ENCODE measurements at places on chromosomes 4 and X.

DNA sequence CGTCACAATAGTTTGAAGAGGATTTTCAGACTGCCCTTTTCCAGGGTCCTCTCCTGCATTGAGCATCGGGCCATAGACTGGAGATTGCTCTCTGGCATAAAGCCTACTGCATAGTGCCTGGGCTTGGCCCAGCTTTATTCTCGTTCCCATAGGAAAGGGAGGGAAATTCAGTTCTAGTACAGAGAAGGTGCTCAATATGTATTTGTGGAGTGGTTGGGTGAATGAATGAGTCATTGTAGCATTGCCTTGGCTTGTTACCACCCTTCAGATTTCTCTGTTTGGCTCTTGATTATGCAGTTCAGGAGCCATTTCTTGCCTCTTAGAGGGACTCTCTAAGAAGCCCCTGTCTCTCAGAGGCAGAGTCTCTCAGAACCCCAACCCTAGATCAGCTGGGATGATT, 2.6 kb downstream of the TMEM35A start:
- DNase-seq: no peak

- DNase-seq: peak; percentile 6
These were observed 118.4 kb downstream of the ASB9 start for GRCh38 chrX:15151267-15152186.

- DNase-seq: no peak
These were observed 32.9 kb upstream of the XK start for GRCh38 chrX:37652589-37653231.

- peak; percentile 5 for DNase-seq
These were observed 302.1 kb downstream of the KCTD8 start for GRCh38 chr4:44146516-44146915.

- no peak for DNase-seq
These were observed 122.3 kb upstream of the UGT8 start for GRCh38 chr4:114476310-114476709.

DNA sequence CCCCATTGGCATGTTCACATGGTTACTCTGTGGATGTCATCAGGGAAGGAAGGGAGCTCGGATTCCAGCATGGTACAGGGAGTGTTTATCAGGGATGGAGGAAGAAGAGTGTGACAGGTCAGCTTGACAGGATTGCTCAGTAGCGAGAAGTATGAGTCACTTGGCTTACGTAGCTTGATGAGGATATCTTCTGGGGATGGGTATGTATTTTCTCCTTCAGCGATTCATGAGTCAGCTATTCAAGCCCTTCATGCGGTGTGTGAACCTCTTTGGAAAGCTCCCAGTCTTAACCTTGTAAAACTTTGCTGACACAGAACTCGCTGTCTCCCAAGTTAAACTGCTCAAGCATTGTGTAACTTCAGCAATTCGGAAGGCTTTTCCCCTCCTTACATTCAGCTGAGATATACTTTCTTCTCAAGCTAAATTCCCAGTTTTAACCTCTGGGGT, 275.4 kb downstream of the ARHGAP10 start:
- DNase-seq: peak; percentile 95

DNA sequence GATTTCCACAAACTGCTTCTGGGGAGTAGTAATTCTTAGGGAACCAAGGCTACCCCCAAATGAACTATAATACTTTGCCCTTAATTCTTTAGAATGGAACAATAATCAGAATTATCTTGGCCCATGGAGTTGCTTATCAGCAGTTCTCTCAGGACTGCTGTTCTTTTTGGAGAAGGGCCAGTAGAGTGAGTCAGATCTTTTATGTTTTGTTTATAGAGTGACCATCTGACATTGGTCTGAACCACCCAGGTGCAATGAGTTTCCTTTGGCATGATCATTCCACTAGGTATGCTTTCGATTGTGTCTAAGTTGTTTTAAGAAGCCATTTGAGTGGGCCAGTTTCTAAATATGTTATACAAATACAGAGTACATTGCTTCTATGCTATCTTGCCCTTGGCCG, 31.8 kb downstream of the PRRG1 start:
- DNase-seq: peak; percentile 42

DNA sequence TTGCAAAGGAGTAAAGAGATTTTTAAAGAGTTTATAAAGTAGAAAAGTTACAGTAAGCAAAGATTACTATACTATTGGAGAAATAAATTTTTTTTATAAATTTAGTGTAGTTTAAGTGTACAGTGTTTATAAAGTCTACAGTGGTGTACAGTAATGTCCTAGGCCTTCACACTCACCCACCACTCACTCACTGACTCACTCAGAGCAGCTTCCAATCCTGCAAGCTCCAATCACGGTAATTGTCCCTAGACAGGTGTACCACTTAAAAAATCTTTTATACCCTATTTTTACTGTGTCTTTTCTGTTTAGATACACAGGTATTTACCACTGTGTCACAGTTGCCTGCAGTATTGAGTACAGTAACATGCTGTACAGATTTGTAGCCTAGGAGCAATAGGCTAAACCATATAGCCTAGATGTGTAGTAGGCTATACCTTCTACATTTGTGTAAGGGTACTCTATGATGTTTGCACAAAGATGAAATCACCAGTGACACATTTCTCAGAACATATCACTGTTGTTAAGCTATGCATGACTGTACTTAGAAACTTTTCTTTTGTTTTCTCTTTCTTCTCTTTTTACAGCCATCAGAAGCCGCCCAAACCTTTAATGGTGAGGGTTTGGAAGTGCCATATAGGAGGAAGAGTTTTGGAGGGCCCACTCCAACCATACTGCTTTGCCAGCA, 11.8 kb upstream of the SH3RF1 start:
- no peak for DNase-seq

DNA sequence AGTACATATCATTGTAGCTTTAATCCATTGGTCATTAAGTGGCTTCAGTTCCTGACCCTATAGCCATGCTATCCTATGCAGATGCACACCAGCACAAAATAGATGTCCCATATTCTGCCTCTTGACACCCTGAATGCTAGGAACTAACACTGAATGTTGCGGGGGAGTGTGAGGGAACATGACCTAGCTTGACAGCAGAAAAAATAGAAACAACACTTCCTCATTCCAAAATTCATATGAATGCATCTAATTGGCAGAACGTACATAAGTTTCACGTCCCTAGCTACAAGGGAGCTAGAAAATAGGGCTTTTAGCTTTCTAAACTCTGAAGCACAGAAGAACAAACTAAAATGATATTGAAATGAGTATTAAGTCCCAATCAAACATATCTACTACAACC, 14.4 kb upstream of the DCAF8L1 start:
- DNase-seq: no peak

- DNase-seq: no peak
These were observed 144.6 kb upstream of the MAP9 start for GRCh38 chr4:155521382-155521781.

DNA sequence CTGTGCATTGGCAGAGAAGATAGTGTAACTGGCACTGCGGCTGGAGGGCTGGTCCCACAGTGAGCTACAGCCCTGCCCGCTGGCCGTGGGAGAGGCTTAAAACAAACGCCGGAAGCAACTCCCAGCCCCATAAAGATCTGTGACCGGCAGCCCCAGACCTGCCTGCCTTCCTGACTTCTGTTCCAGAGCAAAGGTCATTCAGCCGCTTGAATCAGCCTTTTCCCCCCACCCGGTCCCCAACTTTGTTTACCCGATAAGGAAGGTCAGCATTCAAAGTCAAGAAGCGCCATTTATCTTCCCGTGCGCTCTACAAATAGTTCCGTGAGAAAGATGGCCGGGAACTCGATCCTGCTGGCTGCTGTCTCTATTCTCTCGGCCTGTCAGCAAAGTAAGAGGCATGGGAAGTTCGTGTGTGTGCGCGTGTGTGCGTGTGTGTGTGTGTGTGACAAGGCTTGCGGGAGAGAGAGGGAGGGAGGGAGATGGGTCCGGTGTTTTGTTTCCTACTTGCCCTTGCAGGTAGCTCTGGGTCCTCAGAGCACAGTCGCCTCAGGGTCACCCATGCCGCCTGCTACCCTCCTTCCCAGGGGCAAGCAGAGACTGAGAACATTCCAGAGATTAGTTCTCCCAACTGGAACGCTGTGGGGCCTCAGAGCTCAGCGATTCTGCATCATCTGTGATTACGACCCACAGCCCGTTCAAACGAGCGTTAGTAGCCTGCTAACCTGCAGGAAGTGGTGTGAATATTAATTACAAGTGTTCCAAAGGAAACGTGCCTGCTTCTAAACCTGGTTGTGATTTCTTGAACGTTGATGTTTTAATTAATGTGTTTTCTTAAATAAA, at the start of gene MGST2:
Gene MGST2, plus strand, starts transcription at position 130 of the 840 bp plus-strand sequence. Its CDS starts 201 bp downstream, at position 331.
- DNase-seq: peak; percentile 57

DNA sequence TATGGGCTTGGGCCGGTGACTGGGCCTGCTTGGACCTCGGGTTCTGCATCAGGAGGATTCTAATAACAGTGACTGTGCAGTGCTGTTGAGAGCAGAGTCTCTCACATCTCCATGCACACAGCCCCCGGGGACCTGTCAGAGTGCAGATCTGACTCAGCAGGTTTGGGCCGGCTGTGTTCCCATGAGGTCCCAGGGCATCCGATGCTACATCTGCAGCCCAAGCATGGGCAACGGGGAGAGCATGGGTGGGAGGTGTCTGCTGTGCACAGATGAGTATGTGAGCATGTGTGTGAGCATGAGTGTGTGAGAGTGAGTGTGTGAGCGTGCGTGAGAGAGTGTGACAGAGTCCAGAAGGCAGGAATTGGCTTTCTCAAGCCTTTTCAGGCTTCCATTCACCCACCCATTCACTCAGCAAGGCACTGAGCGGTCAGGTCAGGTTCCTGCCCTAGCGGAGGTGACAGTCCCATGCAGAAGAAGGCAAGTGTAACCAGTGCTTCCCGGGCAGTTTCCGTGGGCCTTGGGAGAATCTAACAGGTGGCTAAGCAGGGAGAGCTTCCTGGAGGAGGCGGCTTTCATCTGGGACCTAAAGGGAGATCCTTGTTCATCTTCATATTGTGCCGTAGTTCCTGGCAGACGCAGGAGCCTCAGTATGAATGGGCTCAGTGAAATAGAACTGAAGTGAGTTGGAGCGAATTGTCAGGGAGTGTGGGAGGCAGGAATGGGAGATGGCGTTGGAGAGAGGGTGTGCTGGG, 62.6 kb downstream of the SORCS2 start:
- DNase-seq: no peak

GRCh38 chrX:56928546-56928945, 66.8 kb downstream of the SPIN3 start:
- DNase-seq: no peak

- no peak for DNase-seq
These were observed 174.1 kb upstream of the HS3ST1 start for GRCh38 chr4:11602606-11603340.

DNA sequence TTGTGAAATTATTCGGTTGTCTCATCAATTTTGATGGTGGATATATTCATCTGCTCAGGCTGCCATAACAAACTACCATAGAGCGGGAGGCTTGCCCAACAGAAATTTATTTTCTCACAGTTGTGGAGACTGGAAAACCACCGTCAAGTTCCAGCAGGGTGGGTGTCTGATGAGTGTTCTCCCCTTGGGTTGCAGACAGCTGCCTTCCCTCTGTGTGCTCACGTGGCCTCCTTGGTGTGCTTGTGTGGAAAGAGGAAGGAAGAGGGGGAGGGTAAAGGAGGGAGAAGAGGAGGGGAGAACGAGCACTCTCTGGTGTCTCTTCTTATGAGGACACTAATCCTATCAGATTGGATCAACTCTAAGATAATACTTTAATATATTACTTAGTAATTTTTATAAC, 123.8 kb upstream of the TEX13D start:
- no peak for DNase-seq

- peak; percentile 42 for DNase-seq
These were observed 79.9 kb downstream of the FAM53A start for GRCh38 chr4:1604181-1604705.

DNA sequence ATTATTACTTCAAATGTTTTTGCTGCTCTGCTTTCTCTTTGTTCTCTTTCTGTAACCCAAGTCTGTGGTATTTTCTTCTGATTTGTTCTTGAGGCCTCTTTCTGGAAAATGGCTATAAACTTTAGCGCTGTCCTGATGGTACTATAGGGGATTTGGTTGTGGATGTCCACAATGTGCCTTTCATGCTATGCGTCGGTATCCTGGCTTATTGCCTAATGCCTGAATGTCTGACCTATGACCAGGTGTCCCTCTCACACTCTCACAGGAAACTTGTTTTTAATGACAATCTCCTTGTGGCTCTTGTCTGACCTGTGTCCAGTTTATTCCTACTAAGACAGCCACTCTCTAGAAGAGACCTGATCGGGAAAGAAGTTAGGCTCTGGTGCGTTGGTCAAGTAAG, 222.4 kb upstream of the NR3C2 start:
- no peak for DNase-seq

DNA sequence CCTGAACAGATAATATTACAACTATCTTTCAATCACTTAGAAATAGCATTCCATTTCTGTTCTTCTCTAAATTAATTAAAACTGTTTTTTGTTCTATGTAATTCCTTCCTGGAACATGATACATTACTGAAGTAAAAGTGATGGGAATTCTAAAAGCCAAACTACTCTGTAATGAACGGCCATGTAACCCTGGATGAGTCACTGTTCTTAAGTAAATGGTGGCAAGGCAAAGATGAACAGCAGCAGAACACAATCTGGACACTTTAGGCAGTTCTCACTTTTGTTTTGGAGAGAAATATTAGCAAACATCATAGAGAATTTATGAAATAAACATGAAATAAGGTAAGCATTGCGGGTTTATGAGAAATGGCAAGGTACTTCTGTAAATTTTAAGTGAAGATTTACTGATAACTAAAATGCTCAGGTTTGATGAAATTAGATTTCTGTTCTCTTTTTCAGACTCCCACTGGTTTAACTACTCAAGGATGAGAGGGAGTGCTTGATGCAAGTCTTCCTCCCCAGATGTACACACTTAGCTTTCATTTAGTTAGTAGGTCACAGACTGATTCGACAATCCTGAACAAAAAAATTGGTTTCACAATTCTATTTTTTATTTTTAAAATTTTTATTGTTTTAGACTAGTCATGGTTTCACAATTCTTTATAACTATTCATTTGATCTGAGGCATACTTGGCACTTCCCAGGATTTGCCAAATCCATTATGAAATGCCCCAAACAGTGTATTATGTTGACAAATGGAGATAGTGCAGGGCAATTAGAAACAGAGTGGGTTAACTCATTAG, 964 bp upstream of the GPR82 start:
- DNase-seq: no peak

GRCh38 chr4:26051240-26051639, 137.2 kb downstream of the SMIM20 start:
- DNase-seq: no peak

DNA sequence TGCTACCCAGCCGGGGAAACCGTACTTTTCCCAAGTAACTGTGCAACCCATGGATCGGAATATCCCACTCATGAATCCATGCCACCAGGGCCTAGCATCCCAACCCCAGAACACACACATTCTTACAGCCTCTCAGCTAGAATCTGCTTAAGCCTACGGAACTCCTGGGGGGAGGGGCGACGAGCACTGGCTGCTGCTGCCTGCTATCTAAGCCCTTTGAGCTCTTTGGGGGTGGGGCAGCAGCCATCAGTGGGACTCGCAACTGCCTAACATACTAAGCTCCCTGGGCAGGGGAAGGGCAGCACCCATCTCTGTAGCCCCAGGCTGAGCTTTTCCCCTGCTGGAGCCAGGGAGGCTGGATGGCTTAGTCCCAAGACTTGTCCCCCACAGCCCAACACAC, 28.6 kb downstream of the NUDT10 start:
- no peak for DNase-seq

- DNase-seq: no peak
These were observed 147.6 kb upstream of the DIPK2B start for GRCh38 chrX:45348296-45348695.

- DNase-seq: no peak
These were observed 18.0 kb downstream of the PPEF1 start for GRCh38 chrX:18725310-18725943.
